ENCODE measurements at places on chromosomes 6 and 20.

- DNase-seq: peak; percentile 91
Observed at GRCh38 chr6:53302678-53303360, 45.9 kb downstream of the ELOVL5 start.

- DNase-seq: no peak
Observed at GRCh38 chr6:139515511-139515910, 141.1 kb upstream of the CITED2 start.

- no peak for DNase-seq
Observed at GRCh38 chr6:126701676-126702560, 362.0 kb downstream of the CENPW start.

GRCh38 chr6:149887343-149887742 is 10.6 kb downstream of the RAET1E start:
- no peak for DNase-seq

- DNase-seq: no peak
Observed at GRCh38 chr20:39302312-39302711, 340.2 kb downstream of the DHX35 start.

DNA sequence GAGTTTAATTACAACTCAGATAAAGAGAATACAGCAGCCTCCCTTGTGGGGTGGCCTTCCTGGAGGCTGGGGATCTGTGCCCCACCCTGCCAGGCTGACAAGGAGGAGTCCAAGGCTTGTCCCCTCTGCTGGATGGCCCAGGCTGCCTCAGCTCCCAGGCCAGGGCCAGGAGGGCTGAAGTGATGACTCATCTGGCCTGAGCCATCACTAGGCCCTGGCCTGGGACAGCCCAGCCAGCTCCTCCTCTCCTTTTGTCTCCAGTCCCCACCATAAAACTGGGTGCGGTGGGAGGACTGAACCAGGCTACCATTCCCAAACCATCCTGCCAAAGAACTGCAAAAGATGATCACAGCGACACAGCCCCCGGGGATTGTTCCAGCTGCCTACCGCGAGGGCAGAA is 15.0 kb downstream of the GRM4 start:
- DNase-seq: no peak

GRCh38 chr6:167142433-167142761 is 15.4 kb downstream of the GPR31 start:
- DNase-seq: no peak

- DNase-seq: no peak
Observed at GRCh38 chr20:61813791-61814190, 251.9 kb downstream of the TAF4 start.

GRCh38 chr20:58128635-58129625 is 99.5 kb downstream of the ANKRD60 start:
- DNase-seq: no peak

- no peak for DNase-seq
Observed at GRCh38 chr20:44384423-44385027, 29.0 kb downstream of the HNF4A start.

- DNase-seq: no peak
Observed at GRCh38 chr6:130212215-130212874, 10.4 kb downstream of the SAMD3 start.

DNA sequence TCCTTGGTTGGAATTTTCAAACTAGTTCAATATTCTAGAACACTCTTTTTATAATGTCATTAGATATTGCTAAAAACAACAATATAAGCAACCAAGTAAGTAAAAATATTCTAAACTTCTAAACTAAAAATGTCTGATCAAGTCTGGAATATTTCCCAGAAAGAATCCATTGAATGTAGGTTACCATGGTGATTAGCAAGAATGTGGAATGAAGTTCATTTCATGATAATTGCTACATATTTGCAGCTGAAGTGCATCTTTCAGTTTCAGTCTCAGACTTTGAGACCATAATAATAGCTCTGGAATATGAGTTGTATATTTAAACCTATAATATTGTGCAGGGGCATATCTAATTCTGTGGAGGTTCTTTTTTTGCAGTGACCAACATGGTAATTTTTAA is 61.0 kb upstream of the NKAIN2 start:
- DNase-seq: no peak

DNA sequence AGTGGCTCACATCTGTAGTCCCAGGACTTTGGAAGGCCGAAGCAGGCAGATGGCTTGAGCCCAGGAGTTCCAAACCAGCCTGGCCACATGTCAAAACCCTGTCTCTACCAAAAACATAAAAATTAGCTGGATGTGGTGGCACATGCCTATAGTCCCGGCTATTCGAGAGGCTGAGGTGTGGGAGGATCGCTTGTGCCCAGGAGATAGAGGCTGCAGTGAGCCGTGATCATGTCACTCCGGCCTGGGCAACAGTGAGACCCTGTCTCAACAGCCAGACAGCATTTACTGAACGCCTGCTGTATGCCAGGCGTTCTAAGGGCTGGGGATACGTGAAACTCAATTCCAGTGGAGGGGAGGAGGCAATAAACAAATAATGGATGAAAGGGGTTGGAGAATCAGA is 69.9 kb downstream of the ATP9A start:
- DNase-seq: no peak

- DNase-seq: no peak
Observed at GRCh38 chr20:43974695-43975094, 60.0 kb downstream of the TOX2 start.

DNA sequence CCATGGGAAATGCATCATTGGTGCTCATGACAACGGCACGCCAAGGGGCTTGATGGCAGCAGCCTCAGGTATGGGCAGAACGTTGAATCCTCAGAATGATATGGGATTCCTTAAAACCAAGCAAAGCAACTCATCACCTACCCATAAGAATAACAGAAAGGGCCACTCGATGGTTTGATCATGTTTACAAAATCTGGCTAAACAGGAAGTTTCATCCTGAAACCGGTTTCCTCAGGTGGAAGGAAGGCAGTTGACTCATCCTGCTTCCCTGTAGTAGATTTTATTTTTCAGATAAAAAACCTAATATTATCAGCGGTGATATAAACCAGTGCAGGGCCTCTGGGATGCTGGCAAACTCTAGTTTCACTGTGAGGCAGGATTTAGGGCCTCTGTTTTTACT is 136.9 kb upstream of the AGPAT4 start:
- DNase-seq: no peak

DNA sequence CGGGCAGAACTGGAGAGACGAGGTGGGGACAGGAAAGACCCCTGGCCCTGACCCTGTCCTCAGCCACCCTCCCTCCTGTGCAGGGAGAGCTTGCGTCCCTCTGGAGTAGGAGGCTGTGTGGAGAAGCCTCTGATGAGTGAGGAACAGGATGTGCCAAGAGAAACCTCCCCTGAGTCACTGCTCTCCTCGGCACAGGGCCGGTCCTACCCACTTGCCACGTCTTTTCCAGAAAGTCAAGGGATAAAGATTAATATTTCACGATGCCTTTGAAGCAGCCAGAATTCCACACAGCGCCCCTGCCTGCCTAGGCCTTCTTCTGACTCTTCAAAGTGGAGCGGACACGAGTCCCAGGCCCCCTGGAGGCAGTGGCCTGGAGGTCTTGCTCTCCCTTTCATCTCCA is 34.9 kb upstream of the THBS2 start:
- DNase-seq: no peak

- no peak for DNase-seq
Observed at GRCh38 chr20:25695532-25696370, 902 bp downstream of the ZNF337 start.

GRCh38 chr6:169657284-169657610 is 44.6 kb downstream of the WDR27 start:
- no peak for DNase-seq

GRCh38 chr6:28808383-28808782 is 115.4 kb downstream of the TRIM27 start:
- DNase-seq: no peak

DNA sequence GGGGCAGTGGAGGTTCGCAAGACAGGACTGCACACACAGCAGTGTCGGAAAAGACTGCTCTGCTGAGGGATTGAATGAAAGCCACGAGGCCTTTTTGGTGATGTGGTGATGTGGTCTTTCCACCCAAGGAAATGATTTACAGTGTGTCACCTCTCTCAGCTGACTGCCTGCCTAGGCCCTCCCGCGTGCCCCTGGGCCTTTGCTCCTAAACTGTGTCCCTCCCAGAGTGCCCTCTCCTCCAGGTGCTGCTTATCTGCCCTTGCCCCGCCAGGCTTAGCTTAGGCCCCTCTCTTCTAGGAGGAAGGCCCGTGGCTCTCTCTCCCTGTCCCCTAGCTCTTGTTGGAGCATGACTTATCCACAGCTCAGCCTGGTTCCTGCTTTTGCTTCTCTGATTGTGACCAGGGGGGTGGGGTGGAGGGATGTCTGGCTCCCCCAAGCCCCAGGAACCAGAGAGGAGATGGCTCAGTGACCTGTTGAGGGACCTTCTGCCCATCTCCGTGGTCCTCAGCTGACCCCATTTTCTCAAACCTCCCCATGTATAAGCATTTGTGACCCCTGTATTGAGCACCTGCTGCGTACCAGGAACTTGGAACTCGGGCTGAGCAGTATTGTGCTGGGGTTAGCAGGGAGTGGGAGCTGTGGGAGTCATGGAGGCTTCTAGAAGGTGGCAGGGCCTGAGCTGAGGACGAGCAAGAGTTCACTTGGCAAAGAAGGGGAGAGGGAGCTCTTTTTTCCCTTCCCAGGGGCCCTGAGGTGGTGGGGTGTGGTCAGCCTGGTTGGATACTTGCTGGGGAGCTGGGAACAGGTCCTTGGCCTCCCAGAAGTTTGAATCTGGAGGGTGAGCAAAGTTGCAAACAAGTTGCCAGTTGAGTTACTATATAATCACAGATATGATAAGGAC is 2.2 kb downstream of the SRC start:
- DNase-seq: no peak

- DNase-seq: no peak
Observed at GRCh38 chr6:159082039-159082815, 37.4 kb upstream of the TAGAP start.

DNA sequence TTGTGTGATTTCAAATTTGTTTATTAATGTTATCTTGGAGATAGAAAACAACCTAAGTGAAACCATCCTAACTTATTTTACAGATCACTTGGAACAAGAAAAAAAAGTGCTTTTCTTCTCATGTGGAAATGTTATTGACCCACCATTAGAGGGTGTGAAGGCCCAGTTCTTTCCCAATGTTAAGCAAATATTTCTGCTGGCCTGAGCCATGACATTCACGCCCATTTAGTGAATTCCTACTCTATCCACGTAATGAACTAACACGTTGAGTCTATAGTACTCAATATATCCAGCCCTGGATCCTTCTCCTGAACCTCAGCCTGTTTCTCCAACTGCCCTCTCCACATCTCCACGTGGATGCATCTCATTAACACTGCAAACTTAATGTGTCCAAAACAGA is 180.6 kb upstream of the ZFP64 start:
- no peak for DNase-seq

DNA sequence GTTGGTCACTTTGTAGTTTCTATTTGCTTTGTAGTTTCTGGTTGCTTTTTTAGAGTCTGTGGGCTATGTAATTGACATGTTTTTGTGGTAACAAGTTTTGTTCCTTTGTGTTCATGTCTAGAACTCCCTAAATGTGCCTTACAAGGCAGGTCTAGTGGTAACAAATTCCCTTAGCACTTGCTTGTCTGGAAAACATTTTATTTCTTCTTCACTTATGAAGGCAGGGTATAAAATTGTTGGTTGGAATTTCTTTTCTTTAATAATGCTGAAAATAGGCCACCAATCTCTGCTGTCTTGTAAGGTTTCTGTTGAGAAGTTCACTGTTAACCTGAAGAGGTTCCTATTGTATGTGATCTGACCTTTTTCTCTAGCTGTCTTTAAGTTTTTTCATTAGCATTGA is 383.6 kb downstream of the EPHA7 start:
- no peak for DNase-seq

DNA sequence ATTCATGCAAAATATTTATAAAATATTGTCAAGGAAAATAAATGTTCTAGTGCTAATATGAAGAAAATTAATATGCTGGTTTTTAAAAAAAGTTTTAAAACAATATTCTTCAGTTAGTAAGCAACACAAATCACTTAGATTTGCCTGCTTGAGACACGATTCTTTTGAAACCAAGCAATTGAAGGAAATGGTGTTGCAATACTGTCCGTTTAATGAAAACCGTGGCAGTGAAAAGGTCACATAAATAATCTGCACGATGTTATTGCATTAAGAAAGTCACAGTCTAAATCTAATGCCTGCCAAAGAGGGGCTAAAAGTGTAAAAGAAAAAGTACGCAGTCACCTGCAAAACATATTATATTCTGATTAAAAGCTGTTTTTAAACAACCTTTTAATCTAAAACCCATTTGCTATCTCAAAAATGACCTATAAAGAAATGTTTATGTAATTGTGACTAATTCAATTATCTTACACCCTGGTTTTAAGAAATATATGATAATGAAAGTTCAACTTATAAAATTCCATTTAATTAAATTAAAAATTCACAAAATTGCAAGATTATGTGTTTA is 143.0 kb downstream of the GMDS start:
- no peak for DNase-seq

DNA sequence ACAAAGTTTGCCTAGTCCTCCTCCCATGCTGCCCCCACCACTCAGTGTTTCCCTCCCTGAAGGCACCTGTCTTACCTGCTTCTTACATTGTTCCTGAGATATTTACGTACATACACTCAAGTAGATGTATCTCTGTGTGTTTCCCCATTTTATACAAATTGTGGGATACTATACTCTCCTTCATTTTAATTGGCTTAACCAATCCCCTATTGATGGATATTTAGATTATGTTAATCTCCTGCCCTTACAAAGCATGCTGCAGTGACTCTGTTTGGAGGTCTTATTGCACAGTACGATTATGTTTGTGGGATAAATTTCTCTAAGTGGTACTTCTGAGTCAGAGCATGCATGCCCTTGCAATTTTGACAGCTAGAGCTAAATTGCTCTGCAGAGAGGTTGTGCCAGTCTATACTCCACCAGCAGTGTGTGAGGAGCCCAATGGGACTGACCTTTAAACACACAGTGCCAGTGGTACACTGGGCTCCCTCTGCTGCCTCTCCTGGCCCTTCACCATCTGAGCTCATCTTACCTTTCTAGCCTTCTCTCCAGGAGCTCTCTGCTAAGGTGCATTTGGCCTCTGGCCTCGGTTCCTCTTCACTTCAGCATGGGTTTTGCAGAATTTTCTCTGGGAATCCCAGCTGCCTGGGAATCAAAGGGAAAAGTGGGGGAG is 57.4 kb downstream of the LYRM2 start:
- no peak for DNase-seq

All from pulmonary artery endothelial cell (primary cell).